ENCODE measurements at places on chromosomes 4 and X.

DNA sequence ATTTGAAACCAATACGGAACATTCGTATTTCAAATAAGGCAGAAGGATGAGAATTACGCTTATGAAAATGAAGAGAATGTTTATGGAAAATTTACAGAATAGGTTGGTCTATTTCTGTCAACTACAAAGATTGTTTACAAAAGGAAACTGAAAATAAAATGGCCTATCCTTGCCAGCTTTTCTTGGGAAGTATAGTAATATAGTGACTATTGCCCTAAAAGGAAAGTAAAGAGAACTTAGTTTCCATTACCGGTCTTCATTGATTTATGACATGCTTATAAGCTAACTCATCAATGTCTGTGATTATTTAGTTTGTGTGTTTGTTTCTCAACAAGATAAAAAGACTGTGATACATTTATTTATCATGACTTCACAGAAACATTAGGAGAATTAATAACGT, 2.9 kb upstream of the SPRY1 start:
- DNase-seq: no peak

DNA sequence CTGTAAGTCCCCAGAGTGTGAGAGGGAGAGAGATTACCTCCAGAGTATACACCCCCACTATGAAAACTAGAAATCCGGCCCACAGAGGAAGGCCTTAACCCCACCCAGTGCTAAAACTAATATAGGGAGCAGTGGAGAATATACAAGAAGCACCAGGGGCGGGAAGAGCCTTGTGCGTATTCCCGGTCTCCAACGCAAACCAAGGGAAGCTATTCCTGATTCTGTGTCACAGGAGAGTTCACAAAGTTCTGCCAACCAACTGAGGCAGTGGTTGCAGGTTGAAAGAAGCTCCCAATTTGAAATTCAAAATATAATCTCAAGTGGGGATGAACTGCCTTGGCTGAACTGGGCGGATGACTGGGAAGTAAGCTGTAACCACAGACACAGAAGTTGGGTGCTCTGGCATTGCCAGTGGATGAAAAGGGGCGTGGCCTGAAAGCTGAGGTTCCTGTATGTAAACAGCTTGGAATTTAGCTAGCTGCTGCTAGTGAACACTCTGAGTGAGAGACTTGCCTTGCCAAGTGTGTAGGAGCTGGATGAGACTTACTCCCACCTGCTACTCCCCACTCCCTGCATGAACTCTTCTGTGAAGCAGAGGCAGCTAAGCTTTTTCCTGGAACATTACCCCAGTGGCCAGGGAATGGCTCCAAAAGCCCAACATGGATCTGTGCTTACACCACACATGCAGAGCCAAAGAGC, 32.7 kb downstream of the ELF2 start:
- DNase-seq: no peak

DNA sequence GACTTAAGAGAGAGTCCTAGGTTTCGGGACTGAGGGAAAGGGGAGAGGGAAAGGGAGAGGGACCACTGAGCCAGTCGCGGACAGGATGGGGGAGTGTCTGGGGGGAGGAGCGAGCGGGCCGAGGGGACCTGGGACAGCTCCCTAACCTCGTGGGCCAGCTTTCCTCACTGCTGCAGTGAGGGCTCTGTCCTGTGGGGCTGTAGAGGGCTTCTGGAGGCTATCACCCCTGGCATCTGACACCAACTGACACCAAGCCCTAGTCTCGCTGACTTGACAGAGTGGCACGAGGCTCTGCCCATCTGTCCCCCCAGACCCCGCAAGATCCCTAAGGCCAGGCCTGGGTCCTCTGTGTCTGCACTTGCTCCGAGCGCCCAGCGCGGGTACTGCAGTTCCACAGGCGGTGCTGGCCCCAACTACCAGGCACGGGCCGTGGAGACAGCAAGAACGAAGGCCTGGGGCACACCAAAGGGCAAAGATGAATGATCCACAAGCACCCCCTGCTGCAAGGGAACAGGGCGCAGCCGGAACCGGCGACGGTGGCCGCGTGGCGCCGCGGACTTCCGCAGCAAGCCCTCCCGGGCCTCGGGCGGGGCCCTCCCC, 465 bp downstream of the HAUS7 start:
- no peak for DNase-seq

- DNase-seq: no peak
Observed at GRCh38 chr4:36477861-36478260, 196.4 kb downstream of the DTHD1 start.

DNA sequence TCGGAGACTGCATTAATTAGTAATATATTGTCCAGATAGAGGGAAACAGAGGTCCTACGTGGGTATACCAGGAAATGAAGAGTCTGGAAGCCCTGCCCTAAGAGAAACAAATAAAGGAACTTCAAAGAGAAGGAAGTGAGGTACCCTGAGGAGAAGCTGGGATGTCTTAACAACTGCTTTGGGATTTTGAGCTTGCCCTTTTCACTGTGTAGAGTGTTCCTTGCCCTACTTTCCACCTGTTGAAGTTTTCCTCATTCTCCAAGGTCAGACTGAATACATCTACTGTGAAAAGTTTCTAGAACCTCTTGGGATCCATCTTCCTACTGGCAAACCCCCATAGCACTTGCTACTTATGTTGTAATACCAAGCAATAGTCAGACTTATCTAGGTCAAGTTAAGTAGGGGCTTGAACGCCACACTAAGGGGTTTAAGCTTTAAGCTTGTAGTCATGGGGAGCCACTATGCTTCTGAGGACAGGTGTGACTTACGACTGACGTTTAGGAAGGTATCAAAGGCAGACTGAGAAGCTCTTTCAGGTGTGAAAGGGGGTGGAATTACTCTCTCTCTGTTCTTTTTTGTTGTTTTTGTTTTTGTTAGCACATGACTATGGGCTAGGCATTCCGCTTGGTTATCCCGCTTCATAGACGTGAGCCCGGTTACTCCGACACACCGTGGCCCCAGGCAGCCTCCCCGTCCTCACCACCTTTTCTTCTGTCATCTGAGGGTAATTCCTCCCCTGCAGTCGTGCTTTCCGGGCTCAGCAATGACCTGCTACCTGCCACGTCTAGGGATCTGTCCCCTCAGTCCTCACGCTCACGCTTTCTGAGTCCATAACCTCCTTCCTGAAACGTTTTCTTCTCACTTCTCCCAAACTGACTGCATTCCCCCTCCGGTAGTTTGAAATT, 959 bp upstream of the REST start:
- DNase-seq: no peak

GRCh38 chrX:106581856-106582255, 29.9 kb upstream of the RADX start:
- no peak for DNase-seq

GRCh38 chr4:175273995-175274753, 356.0 kb downstream of the ADAM29 start:
- DNase-seq: no peak

GRCh38 chrX:147550217-147550616, 361.5 kb upstream of the FMR1 start:
- no peak for DNase-seq

GRCh38 chr4:84568496-84568895, 14.4 kb upstream of the CDS1 start:
- DNase-seq: no peak

GRCh38 chr4:180792541-180792940, 1450.7 kb upstream of the TENM3 start:
- no peak for DNase-seq

GRCh38 chr4:25182937-25183336, 22.7 kb upstream of the SEPSECS start:
- no peak for DNase-seq

DNA sequence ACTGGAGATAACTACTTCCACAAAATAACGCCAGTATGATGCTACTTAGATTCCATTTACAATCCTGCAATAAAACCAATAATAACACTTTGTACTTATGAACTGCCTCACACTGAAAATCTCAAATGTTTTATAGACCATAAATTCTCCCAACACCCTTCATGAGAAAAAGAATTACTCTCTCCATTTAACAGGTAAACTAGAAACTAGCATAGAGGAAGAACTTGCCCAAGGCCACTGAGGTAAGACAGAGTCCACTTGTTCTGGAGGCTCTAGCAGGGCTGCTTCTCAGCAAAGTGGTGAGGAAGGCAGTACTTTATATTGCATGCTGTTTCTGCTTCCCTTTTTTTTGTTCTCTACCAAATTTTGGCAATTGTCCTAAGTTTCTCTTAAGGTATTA, 11.5 kb upstream of the BMP3 start:
- DNase-seq: no peak

DNA sequence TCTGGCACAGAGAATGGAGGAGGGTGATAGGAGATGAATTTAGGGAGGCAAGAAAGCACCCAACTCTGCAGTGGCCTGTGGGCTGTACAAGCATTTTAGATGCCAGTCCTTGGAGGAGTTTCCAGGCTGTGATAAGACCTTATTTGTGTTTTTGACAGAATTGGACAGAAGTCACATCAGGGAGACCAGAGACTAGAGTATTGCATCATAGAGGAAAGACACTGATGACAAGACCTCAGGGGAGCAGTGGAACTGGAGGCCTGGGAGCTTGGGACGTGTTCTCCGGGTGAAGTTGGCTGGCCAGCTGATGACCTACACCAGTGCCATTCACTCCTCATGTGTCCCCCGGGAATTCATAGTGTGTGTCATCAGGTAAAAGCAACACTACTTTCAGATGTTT, 284.0 kb upstream of the ZFP42 start:
- DNase-seq: no peak

DNA sequence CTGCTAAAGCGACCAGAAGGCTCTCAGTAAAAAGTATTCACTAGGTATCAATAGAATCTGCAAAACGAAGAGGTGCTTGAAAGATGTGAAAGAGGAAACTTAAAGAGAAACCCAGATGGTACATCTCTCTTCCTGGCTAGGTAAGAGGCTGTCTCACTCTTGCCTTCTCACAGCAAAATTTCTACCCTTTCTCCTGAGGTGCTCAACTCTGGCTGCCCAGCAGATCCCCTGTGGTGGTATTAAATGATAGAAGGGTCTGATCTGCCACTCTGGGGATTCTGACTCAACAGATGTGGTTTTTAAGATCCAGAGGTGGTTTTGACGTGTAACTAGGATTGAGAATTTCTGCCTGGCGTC, 14.9 kb upstream of the TSPAN5 start:
- no peak for DNase-seq

- DNase-seq: no peak
Observed at GRCh38 chrX:77918568-77918967, 8.1 kb downstream of the ATP7A start.

DNA sequence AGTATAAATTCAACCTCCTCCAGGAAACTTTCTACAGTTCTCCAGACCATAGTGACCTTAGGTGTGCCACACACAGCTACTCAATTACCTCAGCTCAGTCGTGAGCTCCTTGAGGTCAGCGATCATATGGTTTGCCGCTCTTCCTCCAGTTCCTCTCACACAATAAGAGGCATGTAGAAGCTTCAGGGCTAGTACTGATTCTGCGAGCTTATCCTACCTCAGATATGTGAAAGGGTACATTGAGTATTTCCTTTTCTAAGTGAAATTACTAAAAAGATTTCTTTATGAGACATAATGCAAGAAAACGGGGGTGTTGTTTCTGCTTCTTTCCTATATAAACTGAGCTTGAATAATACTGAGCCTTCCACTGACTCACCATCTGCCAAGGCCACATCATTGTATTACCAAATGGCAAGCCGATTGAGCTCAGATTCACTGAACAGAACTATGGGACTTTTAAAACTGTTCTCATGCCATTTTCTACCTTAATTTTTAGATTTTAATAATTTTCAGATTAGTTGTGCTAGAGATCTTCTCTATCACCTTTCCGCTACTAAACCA, 183.1 kb downstream of the HS6ST2 start:
- DNase-seq: no peak

DNA sequence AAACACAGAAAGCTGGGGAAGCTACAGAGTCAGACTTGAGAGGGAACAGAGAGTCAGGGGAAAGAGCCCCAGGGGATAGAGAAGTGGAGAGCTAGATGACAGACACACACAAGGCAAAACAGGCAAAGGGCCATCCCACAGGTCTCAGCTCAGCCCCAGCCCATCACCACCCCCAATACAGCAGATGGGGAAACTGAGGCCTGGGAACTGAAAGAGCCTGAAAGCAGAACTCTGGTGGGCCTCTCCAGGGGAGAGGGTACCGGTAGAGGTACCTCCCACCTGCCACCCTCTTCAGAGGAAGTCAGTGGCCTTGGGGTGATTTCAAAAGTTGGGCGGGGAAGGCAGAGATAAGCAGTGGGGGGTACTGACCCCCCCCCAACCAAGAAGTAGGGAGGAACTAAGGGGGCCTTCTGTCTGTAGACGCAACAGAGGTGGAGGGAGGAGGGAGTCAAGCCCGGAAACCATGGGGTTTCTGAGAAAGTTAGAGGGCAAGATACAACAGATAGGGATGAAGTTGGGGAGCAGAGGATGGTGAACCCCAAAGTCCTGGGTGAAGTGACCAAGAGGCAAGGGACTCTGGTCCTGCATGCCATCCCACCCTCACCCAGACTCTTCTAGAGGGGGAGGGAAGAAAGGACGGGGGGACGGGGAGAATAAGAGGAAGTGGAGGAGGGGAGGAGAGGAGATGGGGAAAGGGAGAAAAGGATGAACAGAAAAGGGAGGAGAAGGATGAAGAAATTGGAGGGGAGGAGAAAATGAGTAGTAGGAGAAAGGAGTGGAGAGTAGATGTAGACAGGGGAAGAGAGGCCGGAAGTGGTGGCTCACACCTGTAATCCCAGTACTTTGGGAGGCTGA, 3.2 kb downstream of the GATA1 start:
- no peak for DNase-seq

DNA sequence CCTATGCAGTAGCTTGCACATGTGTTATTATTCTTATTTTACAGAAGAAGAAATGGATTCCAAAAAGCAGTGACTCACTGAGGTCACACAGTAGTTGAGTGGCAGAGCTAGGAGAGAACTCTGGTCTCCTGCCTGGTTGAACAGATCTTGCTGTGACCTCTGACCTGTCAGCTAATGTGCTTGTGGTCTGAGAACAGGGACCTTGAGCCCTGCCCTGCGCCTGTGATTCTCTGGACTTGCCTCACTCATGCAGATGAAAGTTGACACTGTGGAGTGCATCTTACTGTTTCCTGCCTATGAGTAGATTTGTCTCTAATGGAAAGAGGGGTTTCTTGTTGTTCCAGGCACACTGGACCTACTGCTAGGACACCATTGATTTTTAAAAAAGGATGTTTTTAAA, 32.3 kb downstream of the ETNPPL start:
- DNase-seq: no peak

DNA sequence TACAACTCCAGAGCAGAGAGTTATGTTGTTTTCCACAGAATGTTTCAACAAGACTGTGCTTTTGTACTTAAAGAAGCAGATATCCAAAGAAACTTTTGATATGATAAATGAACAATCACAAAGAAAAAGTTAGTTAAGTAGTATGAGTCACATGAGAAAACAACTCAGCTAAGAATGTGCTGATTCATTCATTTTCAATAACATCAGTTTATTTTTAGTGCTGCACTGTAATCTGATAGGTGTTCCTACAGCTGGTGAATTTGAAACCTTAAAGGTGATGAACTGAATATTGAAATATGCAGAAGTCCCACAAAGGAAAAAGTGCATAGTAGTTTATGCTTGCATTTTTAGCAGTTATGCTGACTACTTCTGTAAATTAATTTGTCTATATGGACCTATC, 180.3 kb upstream of the TENM3 start:
- DNase-seq: no peak

DNA sequence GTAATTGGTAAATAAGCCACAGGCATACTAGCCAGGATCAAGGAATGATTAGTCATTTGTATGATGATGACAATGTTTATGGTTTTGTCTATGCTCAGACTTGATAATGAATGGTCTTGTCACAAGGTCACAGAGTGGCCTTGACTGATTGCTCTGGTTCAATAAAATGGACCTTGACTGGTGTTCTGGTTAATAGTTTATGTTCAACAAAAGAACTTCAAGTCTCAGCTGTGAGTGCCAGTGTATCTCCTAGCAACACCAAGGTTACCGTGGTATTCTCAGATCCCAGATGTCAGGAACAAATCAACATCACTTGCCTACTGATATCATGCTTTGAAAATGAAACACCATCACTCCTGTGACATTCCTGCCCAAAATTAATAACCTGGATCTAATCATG, 16.3 kb upstream of the LRAT start:
- DNase-seq: no peak
